ENCODE measurements at places on chromosomes 3 and 15. TPM values are rescaled to one million over a fixed set of nuclear protein-coding genes. Genes with fewer than 3 reads are reported as not detected.

Gene PRTG
- 0.89 TPM for polyA plus RNA-seq

Gene LRRC3B
- polyA plus RNA-seq, result not detected

Gene IQCB1
- polyA plus RNA-seq, result 9.7 TPM

Gene CYP1A2
- polyA plus RNA-seq, result not detected

Gene NOX5
- polyA plus RNA-seq, result 0.07 TPM

Gene MLH1
- 34.5 TPM for polyA plus RNA-seq

Gene PTPRG
- polyA plus RNA-seq, result 7.7 TPM

Gene CHRFAM7A
- not detected for polyA plus RNA-seq

Gene MAP6D1
- polyA plus RNA-seq, result 5.2 TPM

Gene CLSTN2
- 0.07 TPM for polyA plus RNA-seq

Gene HEG1
- polyA plus RNA-seq, result 43.4 TPM

Gene CLEC3B
- polyA plus RNA-seq, result 13.2 TPM

Gene COLQ
- 0.65 TPM for polyA plus RNA-seq

Gene EIF3J
- polyA plus RNA-seq, result 59.9 TPM

Gene NOP10
- polyA plus RNA-seq, result 444 TPM

Gene IGSF11
- 0.06 TPM for polyA plus RNA-seq

Gene UTS2B
- 0.79 TPM for polyA plus RNA-seq

Gene CHRNA7
- 0.10 TPM for polyA plus RNA-seq

Gene C3orf22
- not detected for polyA plus RNA-seq

Gene TRIM42
- polyA plus RNA-seq, result not detected

Gene KLHL6
- not detected for polyA plus RNA-seq

Gene PPP1R14D
- not detected for polyA plus RNA-seq

Gene UBAP1L
- polyA plus RNA-seq, result 1.1 TPM

Gene LSAMP
- polyA plus RNA-seq, result 7.9 TPM

Gene TRH
- not detected for polyA plus RNA-seq

Gene MITF
- 5.4 TPM for polyA plus RNA-seq

All from IMR-90 (cell line).